ENCODE measurements at places on chromosomes 5 and 9.

GRCh38 chr5:56681346-56681745, 134.0 kb upstream of the MAP3K1 start:
- DNase-seq = no peak

DNA sequence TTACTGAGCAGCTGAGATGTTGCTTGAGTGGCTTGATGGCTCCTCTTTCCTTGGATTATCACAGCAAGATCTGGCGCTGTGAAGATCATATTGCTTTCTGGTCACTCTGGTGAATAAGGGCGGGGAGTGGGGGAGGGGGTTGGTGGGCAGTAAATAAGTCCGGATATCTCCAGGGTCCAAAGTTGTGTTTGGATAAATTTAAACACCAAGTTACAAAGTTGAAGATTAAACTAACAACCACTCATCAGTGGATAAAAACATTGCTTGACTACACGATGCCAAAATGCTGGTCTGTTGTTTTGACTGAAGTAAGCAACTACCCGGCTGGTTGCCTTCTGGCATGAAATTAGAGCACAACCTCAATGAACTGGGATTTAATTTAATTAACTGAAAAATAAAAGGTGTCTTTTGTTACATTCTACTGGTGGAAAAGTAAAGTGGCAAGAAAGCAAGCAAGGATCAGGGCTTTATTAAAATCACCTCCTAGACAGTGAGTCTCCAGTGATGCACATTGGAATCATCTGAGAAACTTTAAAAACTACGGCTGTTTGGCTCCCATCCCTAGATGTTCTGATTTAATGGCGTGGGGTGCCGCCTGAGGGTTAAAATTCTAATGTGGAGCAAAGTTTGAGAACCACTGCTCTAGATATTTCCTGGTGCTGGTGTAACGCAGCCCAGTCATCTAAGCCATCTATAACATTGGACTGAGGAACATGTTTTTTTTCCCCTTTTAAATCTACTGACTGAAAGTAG, 86.7 kb upstream of the AGXT2 start:
- DNase-seq = no peak

DNA sequence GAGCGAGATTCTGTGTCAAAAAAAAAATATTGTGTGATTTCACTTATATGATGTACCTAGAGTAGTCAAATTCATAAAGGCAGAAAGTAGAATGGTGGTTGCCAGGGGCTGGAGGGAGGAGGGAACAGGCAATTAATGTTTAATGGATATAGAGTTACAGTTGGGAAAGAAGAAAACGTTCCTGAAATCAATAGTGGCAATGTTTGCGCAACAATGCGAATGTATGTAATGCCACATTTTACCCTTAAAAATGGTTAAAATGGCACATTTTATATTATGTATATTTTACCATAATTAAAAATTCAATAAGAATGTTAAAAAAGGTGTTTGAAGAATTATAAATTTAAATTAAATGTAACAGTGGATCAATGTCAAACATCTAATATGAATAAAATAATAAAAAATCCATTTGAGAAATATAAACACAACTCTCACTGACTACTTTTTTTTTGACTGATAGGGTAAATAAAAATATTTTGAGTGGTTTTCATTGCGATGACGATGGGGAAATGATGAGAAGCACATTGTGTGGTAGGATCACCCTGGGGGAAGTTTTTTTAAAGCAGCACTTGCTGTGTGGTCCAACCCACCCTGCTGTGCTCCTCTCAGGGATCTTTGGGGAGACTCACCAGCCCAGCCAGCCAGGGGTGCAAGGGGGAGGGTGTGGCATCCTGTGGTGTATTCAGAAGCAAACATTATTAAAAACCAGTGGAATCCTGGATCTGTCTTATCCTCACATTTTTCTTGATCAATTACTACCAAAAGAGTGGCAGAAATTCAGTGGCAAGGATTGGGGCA, 4.3 kb downstream of the FYB1 start:
- no peak for DNase-seq

DNA sequence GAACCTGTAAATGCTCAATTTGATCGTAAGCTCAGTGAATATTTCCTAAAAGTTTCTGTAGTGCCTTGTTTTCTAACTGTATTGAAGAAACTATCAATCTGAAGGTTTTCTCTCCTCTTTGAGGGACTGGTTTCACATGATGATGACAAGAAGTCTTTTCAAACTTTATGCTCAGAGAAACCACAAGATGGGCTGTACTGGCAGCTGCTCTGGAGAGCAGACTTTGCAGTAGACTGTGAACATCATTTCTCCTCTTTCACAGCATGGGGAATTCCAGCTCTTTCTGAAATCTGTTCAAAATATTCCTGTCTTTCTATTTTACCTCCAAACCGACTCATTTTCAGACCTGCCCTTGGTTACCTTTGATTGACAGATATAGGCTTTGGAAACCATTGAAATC, 194.4 kb downstream of the IZUMO3 start:
- DNase-seq = no peak

DNA sequence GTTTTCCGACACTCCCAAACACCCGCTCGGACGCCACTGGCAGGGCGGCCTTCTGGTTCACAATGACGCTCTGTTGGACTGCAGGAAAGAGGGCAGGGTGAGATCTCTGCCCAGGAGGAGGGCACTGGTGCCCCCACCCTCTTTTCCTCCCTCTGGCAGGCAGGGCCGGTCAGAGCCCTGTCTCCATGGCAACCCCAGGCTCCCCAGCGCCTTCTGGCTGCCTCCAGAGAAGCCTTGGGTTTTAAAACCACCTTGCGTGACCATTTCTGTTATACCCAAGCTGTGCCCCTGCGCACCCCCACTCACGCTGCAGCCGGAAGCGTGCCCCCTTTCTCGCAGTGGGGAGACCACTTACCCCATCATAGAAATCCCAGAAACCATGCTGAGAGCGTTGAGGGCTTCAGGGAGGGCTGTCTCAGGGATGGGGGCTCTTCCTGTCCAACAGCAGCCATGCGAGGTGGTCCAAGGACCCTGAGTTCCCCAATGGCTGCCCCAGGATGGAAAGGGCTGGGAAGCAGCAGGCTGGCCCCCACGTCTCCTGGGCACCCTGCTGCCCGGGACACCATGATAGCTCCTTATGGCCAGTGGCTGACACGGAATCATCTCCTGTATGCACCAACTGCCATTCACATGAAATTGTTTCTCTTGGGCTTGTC, 7.3 kb downstream of the C9orf50 start:
- DNase-seq = peak; percentile 83

DNA sequence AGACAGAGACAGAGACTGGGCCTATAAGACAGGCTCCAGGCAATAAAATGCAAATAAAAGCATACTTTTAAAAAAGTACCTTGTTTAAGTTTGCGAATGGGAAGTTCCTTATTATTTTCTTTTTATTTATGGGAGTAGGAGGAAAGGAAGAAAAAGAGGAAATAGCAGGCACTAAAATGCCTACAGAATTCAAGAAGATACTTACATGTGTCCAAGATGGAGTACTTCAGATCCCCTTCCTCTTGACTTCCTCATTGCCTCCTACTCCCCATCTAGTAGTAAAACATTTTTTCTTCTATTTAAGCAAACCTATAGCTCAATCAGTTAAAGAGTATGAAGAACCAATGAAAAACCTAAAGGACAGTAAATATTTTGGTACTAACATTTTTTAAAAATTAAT, 24.8 kb downstream of the GKAP1 start:
- DNase-seq = no peak

DNA sequence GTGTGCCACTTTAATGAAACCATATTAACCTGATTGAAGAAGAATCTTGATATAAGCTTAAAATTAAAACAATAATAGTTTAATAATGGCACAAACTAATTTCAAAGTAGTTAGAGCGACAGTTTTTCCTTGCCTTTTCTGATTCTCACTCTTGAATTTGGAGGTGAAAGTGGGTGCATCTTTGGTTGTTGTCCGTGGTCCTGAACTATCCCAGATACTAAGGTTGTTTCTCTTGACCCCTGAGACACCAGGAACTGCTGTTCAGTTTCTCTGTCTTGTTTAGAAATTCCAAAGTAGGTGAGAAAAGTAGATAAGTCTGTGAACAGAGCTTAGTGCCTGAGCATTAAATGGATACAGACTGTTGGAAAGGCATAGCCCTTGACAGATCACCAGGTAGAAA, 274.7 kb downstream of the FBXL7 start:
- DNase-seq = no peak

GRCh38 chr5:135112008-135112725, 78.1 kb upstream of the PITX1 start:
- no peak for DNase-seq

DNA sequence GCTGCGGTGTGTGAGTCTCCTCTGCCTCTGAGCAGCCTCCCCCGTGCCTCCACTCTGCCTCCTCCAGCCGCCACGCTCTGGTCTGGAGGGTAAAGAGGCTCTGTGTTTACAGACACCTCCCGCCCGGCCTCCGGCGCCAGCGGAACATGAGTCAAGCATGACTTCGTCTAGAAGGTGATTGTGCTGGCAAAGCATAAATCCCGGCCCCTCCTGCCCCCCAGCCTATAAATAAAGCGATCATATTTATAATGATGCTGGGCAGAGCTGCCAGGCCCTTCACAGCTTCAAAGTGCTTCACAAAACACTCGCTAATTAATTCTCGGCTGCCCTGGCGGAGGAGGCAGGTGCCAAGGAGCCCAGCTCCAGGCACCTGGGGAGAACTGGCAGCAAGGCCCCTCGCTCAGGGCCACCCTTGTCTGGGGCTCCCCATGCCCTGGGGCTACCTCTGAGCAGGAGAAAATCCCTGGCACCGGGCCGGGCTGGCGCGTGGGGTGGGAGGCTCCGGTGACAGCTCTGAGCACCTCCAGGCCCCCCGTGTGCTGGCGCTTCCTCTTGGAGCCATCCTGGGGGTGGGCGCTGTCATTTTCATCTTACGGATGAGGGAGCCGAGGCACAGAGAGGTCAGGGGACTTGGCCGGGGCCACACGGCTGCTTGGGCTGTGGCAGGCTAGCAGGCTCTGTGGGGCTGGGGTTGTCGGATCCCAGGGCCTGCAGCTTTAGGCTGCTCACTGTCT, 87.8 kb downstream of the RXRA start:
- DNase-seq = peak; percentile 29

GRCh38 chr9:18459962-18460584, 13.9 kb upstream of the ADAMTSL1 start:
- no peak for DNase-seq

GRCh38 chr5:65482296-65482735, 596 bp upstream of the ADAMTS6 start:
- no peak for DNase-seq

DNA sequence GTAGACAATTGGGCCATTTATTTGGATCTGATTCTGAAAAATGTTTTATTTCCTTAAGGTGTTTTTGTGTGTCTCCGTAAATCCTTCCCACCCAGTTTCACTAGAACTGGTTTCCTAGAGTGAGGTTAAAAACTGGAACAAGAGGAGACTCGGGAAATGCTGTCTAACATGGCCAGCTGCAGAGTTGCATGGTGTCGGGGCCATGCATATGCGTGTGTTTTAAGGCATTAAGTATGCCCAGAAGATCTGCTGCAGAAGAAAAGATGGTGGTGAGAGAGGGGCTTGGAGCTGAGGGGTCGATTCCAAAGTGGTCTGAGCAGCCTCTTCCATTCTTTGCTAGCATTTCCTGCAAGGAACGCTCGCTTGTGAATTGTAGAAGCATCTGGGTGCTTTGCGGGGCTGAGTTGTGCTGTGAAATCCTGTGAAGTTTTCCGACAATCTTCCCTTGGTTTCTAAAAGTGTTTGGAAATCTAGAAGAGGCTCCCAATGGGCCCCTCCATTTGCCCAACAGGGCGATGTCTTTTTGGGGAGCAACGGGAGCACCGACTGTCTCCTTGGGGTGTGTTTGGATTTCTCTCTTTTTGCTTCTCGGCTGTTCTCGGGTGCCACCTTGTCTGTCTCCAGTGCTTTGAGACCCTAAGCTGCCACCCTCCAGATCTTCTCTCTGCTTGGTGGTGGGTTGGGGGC, 113.8 kb downstream of the COL5A1 start:
- DNase-seq = no peak

DNA sequence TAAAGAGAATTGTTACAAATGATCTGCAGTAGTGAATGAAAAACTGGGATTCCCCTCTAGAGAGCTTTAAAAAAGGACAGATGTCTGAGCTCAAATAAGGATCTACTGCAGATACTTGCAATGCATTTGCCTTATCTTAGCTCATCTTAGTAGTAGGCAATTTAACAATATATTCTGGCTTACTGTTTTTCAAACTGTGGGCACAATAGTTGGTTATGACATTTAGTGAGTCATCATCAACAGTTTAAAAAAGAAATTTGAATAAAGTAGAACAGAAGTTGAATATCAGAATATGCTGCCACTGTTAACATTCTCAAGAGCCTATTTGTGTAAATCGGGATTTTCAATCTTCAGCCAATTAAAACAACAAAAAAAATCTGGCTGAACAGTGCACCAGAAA, 6.7 kb upstream of the CAST start:
- DNase-seq = no peak

DNA sequence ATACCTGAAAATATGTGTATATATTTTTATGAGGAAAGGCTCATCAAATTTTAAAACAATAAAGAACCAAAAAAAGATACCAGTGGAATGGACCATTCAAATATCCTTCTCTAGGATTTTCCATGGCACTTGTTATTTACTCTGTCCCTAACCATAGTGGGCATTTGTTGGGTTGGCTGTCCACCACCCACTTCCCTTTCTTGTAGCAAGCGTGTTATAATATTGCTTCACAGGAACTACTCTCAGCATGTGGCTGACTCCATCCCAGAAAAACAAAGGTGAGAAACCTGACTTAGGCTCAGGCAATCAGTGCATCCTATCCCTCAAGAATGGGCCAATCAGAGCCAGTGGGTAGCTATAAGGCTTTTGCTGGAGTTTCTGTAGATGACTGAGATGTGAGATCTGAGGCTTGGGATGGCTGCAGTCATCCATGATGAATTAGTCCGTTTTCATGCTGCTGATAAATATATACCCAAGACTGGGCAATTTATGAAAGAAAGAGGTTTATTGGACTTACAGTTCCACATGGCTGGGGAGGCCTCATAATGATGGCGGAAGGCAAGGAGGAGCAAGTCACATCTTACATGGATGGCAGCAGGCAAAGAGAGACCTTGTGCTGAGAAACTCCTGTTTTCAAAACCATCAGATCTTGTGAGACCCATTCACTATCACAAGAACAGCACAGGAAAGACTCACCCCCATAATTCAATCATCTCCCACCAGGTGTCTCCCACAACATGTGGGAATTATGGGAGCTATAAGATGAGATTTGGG, 17.2 kb downstream of the C5orf63 start:
- no peak for DNase-seq

DNA sequence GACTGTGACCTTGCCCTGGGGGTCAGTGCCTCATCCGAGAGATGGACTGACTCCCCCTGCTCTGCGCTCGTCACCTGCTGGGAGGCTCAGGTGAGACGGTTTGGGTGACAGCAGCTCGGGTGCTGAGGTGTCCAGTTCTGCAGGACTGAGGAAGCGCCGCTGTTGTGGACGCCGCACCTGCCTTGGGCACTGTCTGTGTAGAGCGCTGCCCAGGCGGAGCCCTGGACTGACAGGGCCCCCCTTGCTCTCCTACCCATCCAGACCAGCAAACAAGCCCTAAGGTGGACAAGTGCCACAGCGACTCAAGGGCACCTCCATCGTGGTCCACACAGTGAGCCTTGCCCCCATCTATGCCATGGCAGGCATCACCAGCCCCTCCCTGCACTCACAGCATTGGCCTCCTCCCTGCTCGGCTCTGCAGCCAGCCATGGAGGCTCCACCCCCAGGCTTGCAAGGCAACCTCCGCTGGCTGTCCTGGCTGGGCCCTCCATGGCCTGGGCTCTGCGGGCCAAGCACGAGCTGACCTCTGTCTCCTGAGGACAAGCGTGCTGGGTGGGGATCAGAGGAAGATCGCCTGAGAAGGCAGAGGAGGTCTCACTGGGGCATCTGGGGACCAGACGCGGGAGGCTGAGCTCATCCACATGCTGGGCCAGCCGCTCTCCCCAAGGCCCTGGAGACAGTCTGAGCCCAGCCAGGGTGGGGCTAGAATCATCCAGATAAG, 87.1 kb upstream of the COL5A1 start:
- no peak for DNase-seq

- DNase-seq = no peak
These were observed 694 bp upstream of the PHPT1 start for GRCh38 chr9:136848393-136849037.
